ENCODE measurements at places on chromosomes 16 and 17.

DNA sequence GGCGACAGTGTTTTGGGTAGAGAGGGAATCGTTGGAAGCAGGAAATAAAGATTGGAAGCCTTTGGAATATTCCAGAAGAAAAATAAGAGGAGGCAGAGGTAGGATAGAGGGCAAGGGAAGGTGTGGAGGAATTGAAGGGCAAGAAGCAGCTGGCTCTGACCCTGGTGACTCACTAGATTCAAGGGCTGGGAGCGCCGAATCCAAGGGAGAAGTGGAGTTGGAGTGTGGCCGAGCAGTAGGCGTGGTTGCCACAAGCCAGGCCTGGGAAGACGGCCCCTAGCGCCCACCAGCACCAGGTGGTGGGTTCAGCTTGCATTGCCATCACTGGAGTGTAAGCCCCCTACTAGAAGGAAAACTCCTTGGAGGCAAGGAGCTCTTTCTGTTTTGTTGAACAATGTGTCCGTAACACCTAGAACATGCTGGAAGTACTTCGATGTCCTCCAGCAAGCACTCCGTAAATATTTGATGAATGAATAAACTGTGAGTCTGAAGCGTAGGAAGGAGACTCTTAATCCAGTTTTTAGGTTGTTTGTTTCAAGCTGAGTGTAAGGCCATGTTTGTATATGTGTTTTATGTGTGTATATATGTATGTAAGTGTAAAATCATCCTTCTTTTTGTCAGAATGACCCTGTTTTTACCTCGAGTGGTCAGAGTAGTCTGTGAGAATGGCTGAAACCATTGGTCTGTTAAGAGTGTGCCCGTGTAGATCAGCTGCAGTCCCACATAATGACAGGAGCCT is 139.5 kb downstream of the CMIP start:
- no peak for DNase-seq

GRCh38 chr17:16491131-16491702 is 776 bp downstream of the LRRC75A start:
- DNase-seq: no peak

GRCh38 chr17:44324092-44324570 is 492 bp downstream of the SLC25A39 start:
- no peak for DNase-seq

- DNase-seq: no peak
Measured at GRCh38 chr17:5068236-5068635, 10.0 kb upstream of the ZFP3 start.

DNA sequence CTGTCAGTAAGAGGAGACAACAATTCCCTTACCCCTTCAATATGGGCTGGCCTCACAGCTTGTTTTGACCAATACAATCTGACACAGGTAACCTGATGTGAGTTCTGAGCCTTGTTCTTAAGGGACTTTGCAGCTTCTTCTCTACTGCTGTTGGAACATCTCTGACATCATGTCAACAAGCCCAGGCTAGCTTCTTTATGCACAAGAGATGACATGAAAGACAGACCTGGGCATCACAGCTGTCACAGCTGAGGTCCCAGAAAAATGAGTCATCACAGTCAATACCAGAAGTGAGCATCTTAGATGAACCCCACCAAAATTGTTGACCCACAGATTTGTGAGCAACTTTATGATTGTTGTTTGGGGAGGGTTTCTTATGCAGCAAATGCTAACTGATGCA is 431.7 kb upstream of the PSMD7 start:
- DNase-seq: no peak

- DNase-seq: peak; percentile 66
Measured at GRCh38 chr17:4708436-4708835, 2.0 kb upstream of the ARRB2 start.

GRCh38 chr17:30323895-30324319 is 9.9 kb downstream of the TMIGD1 start:
- DNase-seq: no peak

GRCh38 chr16:49505556-49505955 is 132.0 kb downstream of the C16orf78 start:
- DNase-seq: no peak

DNA sequence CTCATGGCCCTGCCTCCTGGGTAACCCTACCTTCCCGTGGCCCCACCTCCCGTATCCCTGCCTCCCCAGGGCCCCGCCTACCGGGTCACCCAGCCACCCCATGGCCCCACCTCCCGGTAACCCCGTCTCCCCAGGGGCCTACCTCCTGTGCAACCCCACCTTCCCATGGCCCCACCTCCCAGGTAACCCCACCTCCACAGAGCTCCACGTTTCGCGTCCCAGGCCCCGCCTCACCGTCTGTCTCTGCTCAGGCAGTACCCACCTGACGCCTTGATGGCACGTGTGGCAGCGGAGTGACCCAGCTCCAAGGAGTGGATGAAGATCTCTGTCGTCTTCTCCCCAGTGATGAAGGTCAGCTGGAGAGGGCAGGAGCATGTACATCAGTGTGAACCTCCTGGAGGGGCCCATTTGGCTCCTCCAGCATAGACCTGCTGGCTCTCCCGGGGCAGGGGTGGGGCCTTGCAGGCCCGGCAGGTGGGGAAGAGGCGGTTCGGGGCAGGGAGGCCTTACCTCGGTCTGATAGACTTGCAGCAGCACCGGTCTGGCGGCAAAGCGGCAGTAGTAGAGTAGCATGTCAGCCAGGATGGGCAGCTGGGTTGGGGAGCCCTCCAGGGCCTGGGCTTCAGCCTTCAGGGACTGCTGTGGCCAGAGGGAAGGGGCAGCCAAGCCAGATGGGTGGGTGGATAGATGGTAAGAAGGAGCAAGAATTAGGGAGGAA is 18.7 kb upstream of the PIK3R6 start:
- peak; percentile 52 for DNase-seq

GRCh38 chr17:81332914-81333528 is 37.9 kb upstream of the SLC38A10 start:
- DNase-seq: no peak

GRCh38 chr17:14838567-14838966 is 426.6 kb downstream of the PMP22 start:
- no peak for DNase-seq

DNA sequence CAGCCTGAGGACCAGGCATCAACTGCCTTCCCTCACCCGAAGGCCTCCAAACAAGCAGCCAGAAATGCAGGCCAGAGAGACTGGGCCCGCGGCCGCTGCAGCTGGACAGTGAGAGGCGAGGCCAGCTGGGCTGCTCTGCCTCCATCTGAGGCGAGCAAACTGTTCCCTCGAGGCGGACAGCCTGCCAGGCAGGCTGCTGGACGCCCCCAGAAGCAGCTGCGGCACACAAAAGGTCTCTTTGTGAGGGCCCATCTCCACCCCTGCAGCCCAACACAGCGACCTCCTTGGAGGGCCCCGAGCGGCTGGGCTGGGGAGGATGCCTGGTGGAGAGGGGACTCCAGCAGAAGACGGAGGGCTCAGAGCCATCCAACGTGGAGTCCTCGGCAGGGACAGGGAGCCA is 4.7 kb downstream of the CORO7 start:
- DNase-seq: no peak

GRCh38 chr17:38324772-38325171 is 19.0 kb downstream of the GPR179 start:
- DNase-seq: no peak

DNA sequence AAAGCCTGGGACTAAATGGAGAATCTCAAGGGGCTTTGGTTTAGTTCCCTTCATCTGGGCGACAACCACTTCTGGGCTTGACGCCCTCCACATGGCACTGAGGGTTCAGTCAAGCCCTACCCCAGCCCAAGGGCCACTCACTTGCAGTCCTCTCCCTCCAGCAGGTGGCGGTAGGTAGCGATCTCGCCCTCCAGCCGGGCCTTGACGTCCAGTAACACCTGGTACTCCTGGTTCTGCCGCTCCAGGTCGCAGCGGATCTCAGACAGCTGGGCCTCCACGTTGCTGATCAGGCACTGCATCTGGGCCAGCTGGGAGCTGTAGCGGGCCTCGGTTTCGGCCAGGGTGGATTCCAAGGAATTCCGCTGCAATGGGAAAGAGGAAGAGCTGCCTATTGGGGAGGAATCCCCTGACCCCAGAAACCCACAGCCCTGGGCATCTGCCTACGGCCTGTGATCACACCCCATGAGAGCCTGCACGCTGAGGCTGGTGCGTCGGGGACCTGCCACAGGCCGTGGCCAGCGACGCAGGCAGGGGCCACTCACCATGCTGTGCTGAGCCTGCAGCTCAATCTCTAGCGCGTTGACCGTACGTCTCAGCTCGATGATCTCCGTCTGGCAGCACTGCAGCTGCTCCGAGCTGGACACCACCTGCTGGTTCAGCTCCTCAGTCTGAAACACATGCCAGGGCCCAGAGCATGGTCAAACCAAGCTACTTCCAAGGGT is 2.7 kb downstream of the KRT36 start:
- DNase-seq: peak; percentile 20

- no peak for DNase-seq
Measured at GRCh38 chr17:55546991-55547664, 35.9 kb upstream of the SMIM36 start.

GRCh38 chr16:12419151-12419550 is 384.5 kb downstream of the CPPED1 start:
- no peak for DNase-seq

DNA sequence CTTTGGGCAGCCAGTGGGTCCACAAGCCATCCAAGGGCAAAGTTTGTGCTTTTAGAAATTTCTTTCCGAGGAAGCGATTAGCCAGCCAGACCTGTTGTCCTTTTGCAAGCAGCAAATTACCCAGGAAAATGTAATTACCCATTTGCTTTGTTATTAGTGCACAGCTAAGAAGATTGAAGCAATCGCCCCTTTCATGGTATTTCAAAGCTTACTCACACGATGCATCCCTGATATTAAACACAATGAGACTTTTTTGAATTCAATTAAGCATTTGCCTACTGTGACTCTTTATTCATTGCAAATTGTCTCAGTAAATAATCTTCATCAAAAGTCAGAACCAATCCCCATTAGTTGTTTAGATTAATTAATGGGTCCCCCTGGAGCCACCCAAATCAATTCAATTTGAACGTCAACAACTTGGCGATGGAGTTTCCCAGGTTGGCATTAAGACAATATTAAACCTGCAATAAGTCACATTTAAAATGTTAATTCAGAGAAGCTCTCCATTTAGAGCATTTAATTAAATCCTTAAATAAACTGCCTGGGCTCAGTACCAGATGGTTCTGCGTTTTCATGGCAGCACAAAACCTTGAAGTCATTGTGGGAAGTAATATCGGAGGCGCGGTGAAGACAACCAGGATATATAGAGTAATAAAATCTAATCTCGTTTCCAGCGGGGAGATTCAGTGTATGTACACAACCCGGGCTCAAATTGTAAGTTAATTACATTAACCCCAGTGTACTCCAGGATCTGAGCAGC is 366.2 kb upstream of the TNRC6C start:
- no peak for DNase-seq

DNA sequence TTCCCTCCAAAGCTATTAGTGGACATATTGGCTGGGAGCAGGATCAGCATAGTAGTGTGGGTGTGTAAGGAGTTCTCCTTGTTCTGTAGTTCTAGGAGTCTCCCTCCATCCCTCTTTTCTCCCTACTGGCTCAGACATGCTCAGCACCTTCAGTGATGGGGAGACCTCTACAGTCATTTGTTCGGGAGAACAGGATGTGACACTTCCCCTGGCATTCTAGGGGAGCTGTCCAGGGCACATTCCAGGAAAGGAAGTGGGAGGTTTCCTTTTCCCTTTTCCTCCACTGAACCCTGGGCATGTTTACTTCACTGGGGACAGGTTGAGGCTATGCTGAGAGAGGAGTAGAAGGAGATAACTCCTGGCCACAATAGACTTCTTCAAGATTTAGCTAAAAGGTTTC is 86.5 kb downstream of the MYH13 start:
- DNase-seq: no peak

DNA sequence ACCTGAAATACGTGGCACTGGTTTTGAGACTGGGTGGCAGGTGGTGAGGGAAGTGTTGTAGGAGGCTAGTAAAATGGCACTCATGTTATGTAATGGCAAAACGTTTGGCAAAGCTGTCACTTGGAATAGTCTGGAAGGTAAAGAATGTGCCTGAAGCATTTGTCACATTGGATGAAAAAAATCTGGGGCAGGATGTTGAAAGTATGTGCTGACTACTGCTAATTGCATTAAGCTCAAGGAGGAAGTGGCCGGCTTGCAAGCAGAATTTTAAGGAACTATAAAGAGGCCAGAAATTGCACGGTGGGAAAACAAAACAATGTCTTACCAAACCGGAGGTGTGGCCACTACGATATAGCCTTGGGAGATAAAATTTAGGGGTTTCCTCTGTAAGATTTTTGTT is 26.6 kb upstream of the NLRP1 start:
- DNase-seq: no peak

- no peak for DNase-seq
Measured at GRCh38 chr16:50066482-50067289, 916 bp downstream of the HEATR3 start.

DNA sequence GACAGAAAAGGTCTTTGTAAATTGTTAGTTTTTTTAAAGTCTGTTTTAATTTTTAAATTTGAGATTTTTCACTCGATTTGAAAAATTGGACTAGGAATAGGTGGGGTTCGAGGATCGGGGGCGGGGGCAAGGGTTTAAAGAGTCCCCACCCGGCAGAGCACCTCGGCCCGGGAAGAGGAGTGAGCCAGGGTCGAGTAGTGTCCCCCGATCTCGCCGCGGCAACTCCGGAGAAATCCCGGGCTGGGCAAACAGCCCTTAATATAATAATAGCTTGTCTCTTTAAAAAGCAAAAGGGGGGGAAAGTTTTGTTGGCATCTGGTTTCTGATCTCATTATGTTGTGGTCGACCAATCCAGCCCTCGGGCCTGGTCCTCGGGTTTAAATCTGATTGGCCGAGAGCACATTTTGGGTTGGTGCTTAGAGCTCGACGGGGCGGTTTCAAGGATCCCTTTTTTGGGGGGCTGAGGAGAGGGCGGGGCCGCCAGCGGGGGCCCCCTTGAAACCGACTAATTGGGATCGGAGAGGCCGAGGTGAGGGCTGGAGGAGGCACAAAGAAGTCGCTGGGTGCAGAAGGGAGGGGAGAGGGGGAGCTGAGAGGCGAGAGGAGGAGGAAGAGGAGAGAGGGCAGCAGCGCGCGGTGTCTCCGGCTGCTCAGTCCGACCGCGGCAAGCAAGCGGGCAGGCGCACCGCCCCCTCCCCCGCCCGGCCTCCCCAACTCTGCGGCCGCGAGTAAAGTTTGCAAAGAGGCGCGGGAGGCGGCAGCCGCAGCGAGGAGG is at the start of gene FZD2:
TSS of gene FZD2 (plus strand) at position 653 of the 775 bp plus-strand sequence. CDS start 205 bp downstream, outside the sequence.
- peak; percentile 81 for DNase-seq

- peak; percentile 21 for DNase-seq
Measured at GRCh38 chr16:56451753-56452689, 667 bp downstream of the OGFOD1 start.

DNA sequence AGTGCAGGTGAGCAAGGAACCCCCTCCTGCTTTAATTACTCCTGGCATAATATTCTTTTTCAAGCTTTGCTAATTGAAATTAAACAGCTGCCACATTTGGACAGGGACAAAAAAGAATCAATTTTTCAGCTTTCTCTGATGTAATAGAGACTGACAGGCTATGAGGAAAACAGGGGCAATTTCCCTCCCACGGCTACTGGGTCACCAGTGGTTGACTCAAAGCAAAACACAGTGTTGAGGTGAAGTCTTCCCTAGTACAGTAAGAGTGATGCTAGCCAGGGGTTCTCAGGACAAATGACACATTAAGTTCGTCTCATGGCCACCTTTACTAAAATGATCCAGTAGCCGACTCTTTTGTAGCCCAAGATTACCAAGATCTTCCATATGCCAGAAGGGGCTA is 38.6 kb upstream of the PMFBP1 start:
- no peak for DNase-seq

GRCh38 chr17:46023783-46024388 is 24.8 kb downstream of the STH start:
- no peak for DNase-seq

All from CD8-positive, alpha-beta T cell (primary cell).